Activated CD4-positive, CD25-positive, alpha-beta regulatory T cell treated with anti-CD3 and anti-CD28 coated beads, Interleukin-2, amount 50 U/mL, for 16 hours (primary cell): ENCODE measurements at places on chromosomes 13 and 19.

- no peak for DNase-seq
Measured at GRCh38 chr13:93776936-93777335, 550.3 kb downstream of the GPC6 start.

GRCh38 chr13:32261567-32261966 is 53.6 kb downstream of the ZAR1L start:
- no peak for DNase-seq

DNA sequence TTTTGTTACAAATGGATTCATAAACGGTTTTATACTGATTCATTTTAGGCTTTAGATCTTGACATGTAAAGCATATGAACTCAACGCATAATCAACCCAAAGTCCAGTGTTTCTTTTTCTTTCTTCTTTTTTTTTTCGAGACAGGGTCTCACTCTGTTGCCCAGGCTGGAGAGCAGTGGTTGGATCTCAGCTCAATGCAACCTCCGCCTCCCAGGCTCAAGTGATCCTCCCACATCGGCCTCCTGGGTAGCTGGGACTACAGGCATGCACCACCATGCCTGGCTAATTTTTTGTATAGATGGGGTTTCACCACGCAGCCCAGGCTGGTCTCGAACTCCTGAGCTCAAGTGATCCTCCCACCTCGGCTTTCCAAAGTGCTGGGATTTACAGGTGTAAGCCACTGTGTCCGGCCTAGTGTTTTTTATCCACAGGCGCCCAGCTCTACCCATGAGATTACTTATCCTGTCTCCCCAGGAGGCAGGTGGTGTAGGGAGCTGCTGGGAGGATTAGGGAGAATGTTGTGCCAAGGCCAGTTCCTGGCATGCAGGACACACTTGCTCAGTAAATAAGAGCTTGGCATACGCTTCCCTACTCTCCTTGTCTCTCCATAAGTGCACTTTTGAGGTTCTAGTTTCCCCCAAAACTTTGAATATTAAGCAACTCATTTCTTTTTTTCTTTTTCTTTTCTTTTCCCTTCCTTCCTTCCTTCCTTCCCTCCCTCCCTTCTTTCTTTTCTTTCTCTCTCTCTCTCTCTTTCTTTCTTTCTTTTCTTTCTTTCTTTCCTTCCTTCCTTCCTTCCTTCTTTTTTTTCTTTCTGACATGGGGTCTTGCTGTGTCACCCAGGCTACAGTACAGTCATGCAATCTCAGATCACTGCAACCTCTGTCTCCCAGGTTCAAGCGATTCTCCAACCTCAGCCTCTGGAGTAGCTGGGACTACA is 4.8 kb upstream of the CEBPA start:
- DNase-seq = no peak

DNA sequence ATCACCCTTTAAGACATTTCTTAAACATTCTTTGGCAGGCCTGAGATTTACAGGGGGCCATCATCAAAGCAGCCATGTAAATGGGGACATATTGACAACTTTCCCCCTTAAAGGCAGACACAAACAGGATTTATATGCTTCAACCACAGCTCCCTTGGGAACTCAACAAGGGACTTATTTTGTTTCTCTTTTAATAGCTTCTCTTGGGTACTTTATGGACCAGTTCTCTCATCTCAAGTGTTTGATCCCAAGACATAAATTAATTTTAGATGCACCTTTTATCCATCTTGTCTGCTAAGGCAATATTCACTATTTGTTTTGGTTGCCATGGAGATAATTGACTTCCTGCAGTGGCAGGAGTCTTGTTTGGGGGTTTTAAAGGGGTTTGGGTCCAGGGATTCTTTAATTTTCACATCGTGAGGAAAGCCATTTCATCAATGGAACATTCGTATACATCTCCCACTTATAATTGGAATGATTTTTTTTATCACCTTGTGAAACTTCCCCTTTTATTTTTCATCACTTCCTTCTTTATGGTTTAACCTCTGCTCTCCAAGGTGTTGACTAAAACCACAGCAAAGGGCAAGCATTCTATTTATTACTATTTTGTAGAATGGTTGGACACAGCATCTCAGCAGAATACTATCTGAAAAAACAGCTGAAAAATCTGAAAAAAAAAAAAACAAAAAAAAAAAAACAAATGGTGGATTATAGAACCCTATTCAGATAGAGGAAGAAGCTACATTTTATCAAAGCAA is 726.0 kb downstream of the DIAPH3 start:
- no peak for DNase-seq

DNA sequence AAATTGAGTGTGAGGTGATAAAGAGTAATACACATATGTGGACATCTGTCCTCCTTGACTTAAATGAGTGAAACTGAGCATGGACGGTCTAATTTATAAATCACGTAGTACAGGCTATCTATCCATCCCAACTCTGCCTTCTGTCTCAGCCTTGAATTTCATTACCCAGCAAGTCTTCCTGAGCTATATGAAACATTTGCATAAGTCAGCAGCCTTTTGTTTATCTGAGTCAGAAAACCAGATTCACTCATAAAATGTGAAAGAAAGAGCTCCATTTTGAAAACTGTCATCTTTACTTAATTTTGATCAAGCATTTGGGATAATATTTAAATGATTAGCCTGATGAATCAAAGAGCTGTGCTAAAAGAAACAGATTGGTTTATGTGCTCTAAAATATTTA is 197.9 kb downstream of the LHFPL6 start:
- DNase-seq = no peak

GRCh38 chr19:32104850-32105235 is 240.6 kb upstream of the ZNF507 start:
- no peak for DNase-seq

GRCh38 chr13:105904034-105904742 is 631.3 kb downstream of the EFNB2 start:
- no peak for DNase-seq

GRCh38 chr13:60836821-60837220 is 439.8 kb downstream of the TDRD3 start:
- no peak for DNase-seq
